ENCODE measurements at places on chromosomes 1 and 21. TPM values are rescaled to one million over a fixed set of nuclear protein-coding genes. Genes with fewer than 3 reads are reported as not detected.

DNA sequence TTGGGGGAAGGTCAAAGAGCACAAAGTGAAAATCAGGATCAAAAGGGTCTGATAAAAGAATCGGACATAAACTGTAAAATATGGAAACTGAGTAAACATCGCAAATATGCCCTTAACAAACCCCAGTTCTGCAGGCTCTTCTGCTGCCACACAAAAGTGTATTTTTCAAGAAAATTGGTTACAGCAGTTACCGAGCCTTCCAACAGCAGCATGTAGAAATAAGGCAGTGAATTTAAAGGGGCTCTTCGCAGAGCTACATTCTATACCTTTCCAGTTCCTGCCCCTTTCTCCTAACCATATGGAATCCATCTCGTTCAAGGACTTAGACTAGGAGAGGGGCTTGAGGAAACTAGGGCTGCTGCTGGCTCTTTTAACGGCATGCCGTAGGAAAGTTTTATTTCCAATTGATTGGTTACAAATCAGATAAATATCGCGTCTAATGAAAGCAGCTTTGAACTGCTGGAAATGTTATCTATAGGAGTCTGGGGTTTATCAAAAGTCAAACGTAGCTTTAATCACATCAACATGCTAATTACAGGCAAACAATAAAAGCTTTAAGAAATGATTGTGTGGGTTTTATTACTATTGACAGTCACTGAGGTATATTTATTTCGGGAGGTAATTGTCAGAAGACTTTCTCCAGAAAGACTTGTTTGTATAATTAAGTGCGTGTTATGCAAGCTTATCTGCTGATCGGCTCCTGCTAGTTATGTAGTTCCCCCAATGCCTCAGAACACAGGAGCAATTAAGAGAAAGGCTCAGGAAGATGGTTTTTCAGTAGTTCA is 59.1 kb downstream of the GORAB start:
- DNase-seq, result no peak

- DNase-seq, result no peak
Observed at GRCh38 chr1:183194527-183195141, 8.6 kb downstream of the LAMC2 start.

DNA sequence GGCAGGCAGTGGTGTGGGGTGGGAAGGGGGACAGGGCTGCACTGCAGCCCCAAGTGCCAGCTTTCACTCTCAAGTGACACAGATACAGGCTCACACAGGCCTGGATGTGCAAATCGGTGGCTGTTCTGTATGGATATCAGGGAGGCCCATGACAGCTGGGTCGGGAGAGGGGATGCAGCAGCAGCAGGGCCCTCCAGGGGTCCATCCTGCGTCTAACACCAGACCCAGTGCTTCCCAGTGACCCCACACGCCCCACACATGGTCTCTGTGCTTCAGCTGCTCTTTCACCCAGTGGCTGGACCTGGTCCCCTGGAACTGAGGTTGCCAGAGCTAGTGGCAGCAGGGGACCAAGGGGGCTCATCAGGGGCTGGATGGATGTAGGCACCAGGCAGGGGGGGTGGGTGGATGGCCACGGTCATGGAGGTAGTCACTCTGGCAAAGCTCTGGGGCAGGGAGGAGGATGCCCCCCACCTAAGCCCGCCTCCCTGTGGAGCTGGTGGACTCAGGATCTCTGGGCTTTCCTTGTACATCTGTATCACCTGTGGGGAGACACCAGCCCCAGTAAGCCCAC is 13.9 kb downstream of the BTBD19 start:
- DNase-seq, result no peak

Gene TSPAN2
- total RNA-seq, result 6.6 TPM

- DNase-seq, result peak; percentile 39
Observed at GRCh38 chr1:202143011-202143767, 1.3 kb downstream of the ARL8A start.

Gene GBP6
- not detected for total RNA-seq

- DNase-seq, result no peak
Observed at GRCh38 chr1:78275456-78275855, 215.3 kb upstream of the PTGFR start.

GRCh38 chr1:17273096-17273495 is 24.2 kb downstream of the PADI3 start:
- DNase-seq, result no peak

All from thyroid gland (tissue), 4 donors.